ENCODE measurements at places on chromosomes 7 and 10.

- DNase-seq: no peak
Measured at GRCh38 chr7:151143261-151144015, 24.1 kb downstream of the GBX1 start.

DNA sequence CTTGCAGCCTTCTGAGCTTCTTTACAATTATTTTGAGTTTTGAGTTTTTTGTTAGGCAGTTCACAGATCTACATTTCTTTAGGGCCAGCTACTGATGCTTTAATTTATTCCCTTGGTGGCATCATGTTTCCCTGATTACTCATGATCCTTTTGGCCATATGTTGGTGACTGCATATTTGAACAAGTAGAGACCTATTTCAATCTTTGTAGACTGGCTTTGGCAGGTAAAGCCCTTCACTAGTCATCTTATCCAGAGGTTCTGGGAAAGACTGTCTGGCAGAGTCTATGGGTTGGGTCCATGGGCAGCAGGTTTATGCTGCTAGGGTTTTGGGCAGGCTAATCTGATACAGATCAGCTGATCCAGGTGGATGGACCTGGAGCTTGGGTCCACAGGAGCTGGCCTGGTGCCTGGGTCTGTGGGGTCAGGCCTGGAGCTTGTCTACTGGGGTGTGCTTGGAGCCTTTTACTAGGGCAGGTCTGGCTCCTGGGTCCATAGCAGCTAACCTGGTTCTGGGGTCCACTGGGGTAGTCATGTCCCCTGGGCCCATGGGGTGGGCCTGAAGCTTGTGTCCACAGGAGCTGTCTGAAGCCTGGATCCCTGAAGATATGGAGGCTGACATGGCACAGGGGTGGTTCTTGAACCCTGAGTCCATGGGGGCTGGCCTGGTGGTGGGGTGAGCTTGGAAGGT is 72.7 kb downstream of the GPR85 start:
- no peak for DNase-seq

DNA sequence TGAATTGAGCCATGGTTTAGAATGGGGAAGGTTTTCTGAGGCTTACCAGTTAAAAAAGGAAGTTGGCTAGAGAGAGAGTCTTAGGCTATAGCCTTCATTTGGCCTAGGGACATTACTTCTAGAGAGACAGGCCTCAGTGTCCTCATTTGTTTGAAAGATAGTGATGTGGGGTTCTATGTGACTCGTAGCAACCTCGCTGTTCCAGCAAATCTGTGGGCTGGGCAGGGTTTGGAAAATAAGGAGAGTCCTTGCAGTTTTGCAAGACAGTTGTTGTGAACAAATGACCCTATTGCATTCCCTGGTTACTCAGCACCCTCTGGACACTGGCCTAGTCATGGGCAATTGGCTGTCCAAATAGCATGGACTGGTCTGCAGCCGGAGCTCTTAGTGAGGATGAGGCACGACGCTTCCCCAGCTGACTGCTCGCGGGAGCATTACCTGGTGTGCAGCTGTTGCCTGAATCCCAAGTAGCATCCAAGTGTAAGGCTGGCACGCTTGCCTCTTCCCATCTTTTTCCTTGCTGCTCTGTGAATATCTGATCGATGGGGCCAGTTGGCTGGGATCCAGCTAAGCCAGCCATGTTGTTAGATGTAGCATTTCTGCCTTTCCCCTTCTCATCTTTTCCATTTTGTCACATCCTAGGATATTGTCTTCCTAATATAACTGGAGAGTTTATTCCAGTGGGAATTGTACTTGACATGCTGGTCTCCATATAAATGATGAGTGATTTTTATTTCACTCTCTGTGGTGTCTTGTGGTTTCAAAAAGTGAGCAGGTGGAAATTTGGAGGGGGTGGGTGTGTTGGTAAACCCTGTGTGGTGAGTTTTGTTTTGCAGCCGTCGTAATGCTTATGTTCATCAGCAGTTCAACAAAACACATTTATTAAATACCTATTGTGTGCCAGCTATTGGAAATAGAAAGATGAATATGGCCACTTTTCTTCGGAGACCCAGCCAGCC is 99.8 kb downstream of the SND1 start:
- no peak for DNase-seq

- no peak for DNase-seq
Measured at GRCh38 chr7:19119372-19119771, 1.9 kb upstream of the TWIST1 start.

DNA sequence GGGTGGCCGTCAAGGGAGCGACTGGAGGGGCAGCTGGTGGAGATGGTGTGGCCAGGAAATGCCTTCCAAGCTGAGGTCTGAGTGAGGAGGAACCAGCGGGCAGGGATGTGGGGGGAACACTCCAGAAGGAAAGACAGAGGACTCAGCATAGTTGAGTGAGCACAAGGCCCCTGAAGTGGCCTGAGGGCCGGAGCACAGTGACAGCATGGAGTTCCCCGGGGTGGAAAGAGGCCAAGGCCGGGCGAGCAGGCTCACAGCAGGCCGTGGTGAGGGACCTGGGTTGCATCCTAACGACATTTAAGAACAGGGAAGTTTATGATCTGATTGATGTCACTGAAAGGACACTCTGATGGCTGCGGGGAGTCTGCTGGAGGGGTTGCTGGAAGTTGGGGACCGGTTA is 48.0 kb downstream of the HTRA1 start:
- DNase-seq: no peak

GRCh38 chr7:88761779-88762178 is 2.3 kb downstream of the ZNF804B start:
- no peak for DNase-seq

- DNase-seq: no peak
Measured at GRCh38 chr7:22864855-22865601, 42.4 kb upstream of the TOMM7 start.

DNA sequence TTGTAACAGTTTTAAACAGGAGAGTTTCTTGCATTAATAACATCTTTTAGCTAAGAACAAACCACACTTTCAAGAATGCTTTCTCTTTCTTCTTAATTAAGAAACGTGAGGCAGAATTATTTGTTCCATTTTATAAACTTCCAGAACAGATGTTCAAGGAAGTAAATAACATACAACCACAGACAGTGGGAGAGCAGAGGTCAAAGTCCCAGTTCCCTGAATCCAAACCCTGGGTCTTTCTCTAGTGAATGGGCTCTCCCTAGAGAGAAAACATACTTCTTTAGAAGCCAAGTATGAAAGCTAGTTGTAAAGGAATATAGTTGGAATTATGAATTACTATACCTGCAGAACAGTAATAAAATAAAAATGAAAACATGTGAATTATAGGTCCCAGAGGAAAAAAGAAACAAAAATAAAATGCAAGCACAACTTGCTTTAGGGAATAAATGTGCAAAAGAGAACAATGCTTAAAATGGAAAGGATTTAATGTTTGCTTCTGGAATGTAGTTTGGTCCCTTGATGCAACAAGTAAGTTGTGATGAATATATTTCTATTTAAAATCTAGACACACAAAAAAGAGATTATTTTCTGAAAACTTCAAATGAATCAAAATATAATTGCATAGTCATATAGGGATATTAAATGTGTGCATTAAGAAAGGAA is 6.0 kb downstream of the OR6B1 start:
- DNase-seq: no peak

GRCh38 chr7:144452064-144452463 is 48.6 kb upstream of the NOBOX start:
- DNase-seq: no peak

DNA sequence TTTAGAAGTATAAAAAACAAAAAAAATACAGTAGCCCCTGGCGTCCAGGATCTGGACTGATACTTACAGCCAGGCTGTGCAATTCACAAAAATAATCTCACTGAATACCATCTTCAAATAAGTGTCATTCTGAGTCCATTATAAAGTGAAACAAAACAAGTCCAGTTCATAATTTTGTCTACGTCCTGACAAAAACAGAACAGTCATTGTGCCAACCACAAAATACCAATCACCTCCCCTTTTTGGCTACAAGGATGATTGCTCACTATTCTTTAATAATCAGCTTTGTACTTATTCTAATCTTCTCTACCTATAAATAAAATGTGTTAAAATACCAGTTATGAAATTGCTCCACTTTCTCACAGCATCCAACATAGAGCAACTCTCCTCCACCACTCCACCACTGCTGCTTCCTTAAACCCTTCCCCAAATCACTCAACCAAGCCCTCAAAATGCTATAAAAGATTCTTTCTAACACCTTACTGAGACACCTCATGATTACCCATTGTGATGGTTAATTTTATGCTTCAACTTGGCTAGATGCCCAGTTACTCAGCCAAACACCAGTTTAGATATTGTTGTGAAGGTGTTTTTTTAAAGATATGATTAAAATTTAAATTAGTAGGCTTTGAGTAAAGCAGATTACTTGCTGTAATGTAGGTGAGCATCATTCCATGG is 479.8 kb upstream of the SEMA3A start:
- no peak for DNase-seq

GRCh38 chr7:156063241-156063810 is 251.1 kb upstream of the SHH start:
- DNase-seq: no peak

GRCh38 chr7:20301311-20301939 is 29.3 kb upstream of the ITGB8 start:
- DNase-seq: no peak

DNA sequence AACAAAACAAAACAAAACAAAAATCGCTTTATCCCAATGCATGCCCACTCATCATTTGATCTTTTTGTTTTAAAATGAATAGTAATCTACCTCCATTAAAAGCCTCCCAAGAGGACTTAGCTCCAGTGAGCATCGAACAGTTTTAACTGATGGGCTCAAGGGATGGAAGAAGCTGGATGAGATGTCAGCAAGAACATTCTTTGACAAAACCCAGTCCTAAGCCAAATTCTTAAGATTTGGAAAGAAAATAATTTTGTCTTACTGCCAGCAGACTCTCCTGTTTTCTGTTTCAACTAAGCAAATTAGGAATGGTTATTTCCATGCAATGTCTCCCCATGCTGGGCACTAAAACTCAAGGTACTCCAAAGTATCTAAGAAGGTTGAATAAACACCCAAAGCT is 127.3 kb downstream of the RNLS start:
- no peak for DNase-seq

- peak; percentile 44 for DNase-seq
Measured at GRCh38 chr7:154503962-154504550, 451.9 kb downstream of the DPP6 start.

DNA sequence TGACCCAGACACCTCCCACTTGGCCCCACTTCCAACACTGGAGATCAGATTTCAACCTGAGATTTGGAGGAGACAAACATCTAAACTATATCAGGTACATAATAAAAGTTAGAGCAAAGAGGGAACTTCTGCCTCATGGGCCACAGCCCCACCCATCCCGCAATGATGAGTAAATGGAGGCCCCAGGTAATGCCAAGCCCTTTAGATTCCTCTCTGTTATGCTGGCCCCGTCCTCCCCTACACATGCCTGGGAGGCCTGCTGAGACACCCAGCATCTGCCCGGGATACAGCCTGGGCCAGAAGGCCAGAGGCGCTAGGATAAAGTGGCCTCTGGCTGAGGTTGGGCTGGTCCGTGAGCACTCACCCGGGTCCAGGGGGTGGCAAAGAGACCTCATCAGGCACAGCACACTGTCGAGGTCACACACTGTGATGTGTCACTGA is 185.5 kb upstream of the SH2B2 start:
- no peak for DNase-seq

DNA sequence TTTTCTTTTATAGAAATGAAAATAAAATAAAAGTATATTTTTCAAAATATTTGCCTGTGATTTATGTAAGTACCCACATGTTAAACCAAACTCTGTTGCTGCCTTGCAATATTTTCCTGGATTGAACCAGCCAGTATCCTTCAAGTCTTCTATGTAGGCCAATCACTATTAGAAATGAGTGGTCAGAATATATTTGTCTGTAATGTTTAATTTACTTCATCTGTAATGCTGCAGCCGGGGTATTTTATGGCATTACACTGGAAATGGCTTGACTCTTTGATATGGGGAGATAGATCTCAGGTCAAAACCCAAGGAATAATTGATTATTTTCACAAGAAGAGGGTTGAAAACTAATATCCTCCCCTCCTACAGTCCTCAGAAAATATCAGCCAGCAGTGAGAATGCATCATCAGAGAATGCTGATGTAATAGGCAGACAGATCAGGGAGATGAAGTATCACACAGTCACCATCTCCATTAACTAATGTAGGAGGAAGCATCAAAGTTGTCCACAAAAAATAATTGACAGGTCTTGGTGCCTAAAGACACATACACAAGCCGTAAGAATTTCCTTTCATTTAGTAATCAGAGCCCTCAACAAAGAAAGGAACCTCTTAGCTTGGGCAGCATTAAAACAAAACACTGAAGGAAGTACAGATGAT is 82.5 kb downstream of the VWDE start:
- DNase-seq: no peak

DNA sequence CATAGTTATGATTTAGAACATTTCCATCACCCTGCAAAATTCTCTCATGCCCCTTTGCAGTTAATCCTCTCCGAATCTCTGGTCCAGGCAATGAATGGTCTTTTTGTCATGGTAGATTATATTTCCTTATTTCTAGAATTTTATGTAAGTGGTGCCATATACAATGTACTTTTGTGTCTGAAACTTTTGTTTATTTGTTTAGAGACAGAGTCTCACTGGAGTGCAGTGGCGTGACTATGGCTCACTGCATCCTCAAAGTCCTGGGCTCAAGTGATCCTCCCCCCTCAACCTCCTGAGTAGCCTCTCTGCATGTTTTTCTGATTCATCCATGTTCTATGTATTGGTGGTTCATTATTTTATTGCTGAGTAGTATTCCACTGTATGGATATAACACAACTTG is 23.2 kb upstream of the PDK4 start:
- no peak for DNase-seq

DNA sequence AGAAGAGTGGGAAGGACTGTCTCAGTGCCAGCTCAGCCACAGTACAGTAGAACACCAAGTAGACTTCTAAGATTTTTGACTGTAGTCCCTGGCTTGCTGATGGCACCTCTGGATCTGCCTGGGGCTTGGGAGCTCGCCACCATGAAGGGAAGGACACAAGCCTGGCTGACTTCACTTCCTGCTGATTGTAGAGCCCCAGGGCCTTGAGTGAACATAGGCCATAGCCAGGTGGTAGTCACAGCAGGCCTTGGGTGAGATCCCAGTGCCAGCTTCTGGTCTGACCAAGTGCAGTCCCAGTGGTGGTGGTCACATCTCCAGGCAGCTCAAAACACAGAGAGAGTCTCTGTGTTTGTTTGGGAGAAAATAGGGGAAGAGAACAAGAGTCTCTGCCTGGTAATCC is 57.6 kb upstream of the HBP1 start:
- no peak for DNase-seq

DNA sequence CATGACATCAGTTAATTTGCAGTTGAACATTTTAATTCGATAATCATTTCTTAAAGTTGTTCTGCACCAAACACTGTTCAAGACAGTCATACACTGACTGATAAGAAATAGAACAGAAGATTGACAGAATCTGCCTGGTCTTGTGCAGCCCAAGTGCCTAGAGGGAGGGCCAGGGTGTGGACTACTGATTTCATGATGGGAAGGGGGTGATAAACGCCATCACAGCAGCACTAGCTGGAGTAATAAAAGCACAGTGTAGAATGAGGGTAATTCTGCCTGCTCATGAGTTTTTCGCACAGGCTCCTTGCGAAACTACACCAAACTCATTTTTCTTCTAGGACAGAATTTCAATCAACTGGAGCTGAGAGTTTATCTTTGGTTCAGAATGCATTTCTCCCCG is 270.1 kb downstream of the ARL4A start:
- DNase-seq: no peak
